ENCODE measurements at places on chromosomes 7 and 10.

DNA sequence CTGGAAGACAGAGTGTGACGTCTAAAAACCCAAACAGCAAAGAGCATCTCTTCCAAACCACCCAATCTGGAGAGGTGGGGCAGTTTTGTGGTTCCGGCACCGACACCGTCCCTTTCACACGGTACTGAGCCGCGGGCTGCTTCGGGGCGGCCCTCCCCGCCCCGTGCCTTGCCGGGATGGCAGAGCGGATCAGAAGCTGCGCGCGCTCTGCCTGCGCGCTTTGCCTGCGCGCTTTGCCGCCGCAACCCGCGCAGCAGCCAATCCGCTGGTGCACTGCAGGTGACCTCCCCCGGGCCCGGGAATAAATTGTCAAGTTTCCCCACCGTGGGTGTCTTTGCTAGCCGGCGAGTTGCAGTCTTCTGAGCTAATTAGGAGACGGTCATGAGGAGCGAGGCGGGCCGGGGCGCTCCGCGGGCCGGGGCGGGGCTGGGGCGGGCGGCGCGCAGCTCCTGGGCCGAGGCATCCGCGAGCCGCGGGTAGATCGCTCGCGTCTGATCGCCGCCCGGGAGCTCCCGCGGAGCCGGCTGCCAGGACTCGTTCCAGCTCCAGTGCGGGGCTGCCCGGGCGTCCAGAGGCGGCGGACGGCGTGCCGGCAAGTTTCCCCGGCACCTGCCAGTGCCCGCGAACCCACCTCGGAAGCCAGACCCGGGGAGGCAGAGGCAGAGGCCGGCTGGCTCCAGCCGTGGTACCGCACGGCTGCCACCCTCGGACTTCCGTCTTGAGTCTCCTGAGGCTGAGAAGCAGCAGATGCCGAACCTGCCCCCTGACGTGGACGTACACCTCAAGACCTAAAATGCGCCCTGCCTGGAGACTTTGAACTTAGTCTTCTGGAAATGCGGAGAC lies 536.0 kb upstream of the GALNT17 start:
- DNase-seq, result peak; percentile 18

GRCh38 chr10:80032503-80032902 lies 46.0 kb upstream of the TMEM254 start:
- no peak for DNase-seq

DNA sequence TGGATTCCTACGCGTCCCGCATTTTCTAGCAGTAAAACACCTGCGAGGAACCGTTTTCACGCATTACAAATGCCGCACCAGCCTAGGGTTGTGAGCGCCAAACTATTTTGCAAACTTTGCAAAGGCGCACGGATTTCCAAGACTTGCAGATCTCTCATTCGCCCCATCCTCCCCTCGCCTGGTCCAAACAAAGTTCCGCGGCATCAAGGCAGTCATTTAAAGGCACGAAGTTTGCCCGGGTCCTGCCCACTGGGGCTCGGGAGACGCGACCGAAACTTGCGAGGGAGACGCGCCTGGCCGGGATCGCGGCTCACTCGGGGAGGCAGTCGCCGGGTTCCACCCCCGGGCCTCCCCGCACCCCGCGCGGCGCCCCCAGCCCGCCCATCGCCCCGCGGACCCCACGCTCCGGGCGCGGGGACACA lies 613 bp downstream of the USP6NL start:
- DNase-seq, result peak; percentile 43

- no peak for DNase-seq
Observed at GRCh38 chr7:47458057-47458456, 123.9 kb downstream of the TNS3 start.

GRCh38 chr7:25347360-25348066 lies 119.2 kb upstream of the NPVF start:
- DNase-seq, result no peak

DNA sequence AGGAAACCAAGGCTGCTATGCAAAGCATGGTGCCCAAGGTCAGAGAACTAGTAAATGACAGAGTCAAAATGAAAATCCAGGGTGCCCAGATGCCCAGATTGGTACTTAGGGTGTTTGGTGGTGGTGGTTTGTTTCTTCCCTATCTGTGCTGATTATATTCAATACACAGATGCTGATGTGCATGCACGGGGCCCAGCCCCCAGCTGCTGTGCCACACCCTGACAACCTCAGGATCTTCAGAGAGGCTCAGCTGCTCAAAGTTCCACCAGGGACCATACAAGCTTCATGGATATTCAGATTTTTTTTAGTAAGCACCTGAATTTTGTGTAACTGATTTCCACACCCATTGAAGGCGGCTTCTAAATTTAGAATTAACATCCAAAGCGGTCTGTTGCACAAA lies 75.6 kb downstream of the KCNMA1 start:
- DNase-seq, result no peak

DNA sequence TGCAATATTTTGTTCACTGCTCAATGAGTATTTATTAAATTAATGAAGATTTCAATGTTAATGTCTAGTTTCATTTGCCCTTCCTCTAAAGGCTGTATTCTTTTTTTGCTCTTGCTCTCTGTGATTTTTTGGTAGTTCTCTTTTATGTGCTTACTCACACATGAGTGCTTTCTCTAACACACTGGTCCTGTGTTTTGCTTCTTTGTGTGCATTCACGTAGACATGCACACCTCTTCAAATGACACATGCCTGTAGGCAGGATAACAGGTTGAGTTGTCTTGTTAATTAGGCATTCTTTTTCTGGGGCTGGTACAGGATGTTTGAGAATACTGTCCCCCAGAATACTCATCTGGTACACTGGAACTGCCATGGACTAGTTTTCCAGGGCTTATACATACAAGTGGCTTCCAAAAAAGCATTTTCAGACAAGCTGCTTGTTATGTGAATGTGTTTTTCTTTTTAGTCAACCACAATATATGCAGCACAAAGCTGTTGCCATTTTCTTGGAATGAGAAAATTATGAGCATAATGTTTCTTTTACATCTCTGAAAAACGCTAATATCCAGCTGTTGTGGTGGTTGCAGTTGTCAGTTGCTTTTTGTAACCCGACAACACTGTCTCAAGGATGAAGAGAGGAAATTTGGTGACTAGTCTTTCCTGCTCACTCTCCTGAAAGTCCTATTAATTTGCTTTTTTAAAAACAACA lies 416.4 kb downstream of the AUTS2 start:
- no peak for DNase-seq

GRCh38 chr10:43926371-43926770 lies 277.7 kb upstream of the ZNF32 start:
- no peak for DNase-seq

- no peak for DNase-seq
Observed at GRCh38 chr10:132356621-132357195, 24.7 kb downstream of the LRRC27 start.

- DNase-seq, result no peak
Observed at GRCh38 chr10:30562787-30563186, 66.8 kb downstream of the LYZL2 start.

GRCh38 chr10:8325024-8325980 lies 270.8 kb downstream of the GATA3 start:
- no peak for DNase-seq

- DNase-seq, result no peak
Observed at GRCh38 chr7:19814776-19815175, 41.4 kb upstream of the TMEM196 start.

- no peak for DNase-seq
Observed at GRCh38 chr10:126638542-126638941, 32.0 kb downstream of the C10orf90 start.

- DNase-seq, result no peak
Observed at GRCh38 chr10:130021383-130021950, 57.4 kb upstream of the EBF3 start.

GRCh38 chr10:62806251-62806650 lies 1.7 kb downstream of the ADO start:
- no peak for DNase-seq

DNA sequence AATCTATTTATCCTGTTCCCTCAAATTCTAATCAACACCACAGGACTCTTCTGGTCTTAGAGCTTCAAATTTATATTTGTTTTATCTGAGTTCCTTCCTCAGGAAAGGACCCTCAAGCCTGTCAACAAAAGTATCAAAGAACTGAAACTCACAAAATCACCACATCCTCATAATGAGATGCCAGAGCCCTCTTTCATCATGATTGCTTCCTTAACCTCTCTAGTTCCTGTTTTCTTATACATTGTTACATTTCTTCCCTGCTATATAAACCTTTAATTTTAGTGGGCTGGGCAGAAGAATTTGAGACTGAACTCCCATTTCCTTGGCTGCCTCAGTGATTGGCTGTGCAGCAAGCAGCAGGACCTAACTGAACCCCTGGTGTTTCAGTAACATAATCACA lies 189.7 kb downstream of the ZNF248 start:
- no peak for DNase-seq

DNA sequence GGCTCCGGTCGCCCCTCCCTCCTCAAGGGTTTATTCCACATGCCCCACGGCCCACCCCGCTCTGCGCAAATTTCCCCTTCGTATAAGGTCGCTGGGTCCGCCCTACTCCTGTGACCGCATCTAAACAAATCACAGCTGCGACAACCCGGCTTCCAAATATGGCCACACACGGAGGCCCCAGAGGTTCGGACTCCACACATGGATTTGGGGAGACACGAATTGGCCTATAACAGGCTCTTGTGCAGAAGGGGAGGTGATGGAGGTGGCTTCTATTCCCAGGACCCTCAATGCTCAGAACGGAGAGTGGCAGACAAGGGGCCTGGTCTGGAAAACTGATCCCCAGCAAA lies 90.1 kb downstream of the FOXL3 start:
- DNase-seq, result peak; percentile 28

GRCh38 chr7:158051776-158052175 lies 535.8 kb downstream of the PTPRN2 start:
- no peak for DNase-seq

DNA sequence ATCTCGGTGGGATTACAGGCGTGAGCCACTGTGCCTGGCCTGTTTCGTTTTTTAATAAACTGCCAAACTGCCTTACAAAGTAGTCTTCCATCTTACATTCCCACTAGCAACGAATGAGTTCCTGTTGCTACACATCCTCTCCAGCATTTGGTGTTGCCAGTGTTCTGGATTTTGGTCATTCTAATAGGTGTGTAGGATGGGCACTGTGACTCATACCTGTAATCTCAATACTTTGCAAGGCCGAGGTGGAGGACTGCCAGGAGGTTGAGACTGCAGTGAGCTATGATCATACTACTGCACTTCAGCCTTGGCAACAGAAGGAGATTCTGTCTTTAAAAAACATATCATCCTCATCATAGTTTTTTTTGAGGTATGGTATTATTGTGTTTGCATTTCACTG lies 21.4 kb upstream of the RSBN1L start:
- DNase-seq, result no peak

- DNase-seq, result no peak
Observed at GRCh38 chr7:79923953-79924352, 210.7 kb upstream of the GNAI1 start.
